ENCODE measurements at places on chromosomes 12 and 14. TPM values are rescaled to one million over a fixed set of nuclear protein-coding genes. Genes with fewer than 3 reads are reported as not detected.

TMEM52B gene
- total RNA-seq: 0.63 TPM

EDDM3A gene
- not detected for total RNA-seq

LTBR gene
- 1.6 TPM for total RNA-seq

PRR4 gene
- 13.5 TPM for total RNA-seq

LETMD1 gene
- 63.9 TPM for total RNA-seq

ZNF410 gene
- total RNA-seq: 84.5 TPM

A2M gene
- total RNA-seq: 48.8 TPM

LRRC43 gene
- total RNA-seq: not detected
